ENCODE measurements at places on chromosomes 12 and 14. TPM values are rescaled to one million over a fixed set of nuclear protein-coding genes. Genes with fewer than 3 reads are reported as not detected.
A peak's percentile ranks its signal among the peaks of the same experiment; 100 is the strongest.

DNA sequence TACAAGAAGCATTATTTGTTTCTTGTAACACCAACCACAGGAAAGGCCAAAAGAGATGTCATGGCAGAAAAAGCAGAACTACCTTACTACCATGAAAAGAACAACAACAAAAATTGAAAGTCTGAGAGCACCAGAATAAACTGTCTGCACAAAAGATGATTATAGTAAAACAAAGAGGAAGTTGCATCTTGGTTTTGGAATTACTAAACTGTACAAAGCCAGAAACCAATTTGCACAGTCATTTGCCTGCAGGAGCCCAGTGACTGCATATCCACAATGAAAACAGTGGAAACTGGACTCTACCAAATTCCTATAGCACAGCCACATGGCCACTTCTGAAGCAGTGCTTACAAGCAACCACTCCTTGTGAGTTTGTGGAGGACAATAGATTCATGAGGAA is 276.2 kb downstream of the SSPN start:
- DNase-seq = peak; percentile 69
- H3K4me1 ChIP-seq = peaks cover 30% of the 10 kb centered on the region
- peak overlapping the region; percentile 63 for H3K27ac ChIP-seq

DNA sequence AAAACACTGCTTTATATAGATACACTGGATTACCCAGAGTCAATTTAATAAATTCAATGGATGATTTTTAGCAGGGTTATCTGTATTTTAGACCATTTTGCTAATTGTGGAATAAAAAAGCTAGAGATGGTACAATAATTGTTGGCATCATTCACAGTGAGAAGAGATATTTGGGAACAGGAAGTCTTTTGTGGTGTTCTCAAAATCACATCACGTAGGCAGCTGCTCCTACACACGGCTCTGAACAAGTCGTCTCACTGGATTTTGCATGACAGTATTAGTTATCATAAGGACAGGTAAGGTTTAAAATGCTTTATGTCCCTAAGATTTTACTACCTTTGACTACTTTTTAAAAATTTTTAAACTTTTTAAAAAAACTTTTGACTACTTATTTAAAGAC is 52.0 kb downstream of the PAPLN start:
- H3K27me3 ChIP-seq = no peaks in the 10 kb centered on the region
- H3K4me3 ChIP-seq = no peak overlapping the region
- no peak for DNase-seq
- H3K4me1 ChIP-seq = no peaks in the 10 kb centered on the region
- no peak overlapping the region for H3K27ac ChIP-seq

GRCh38 chr12:19458733-19459132 is 19.4 kb downstream of the AEBP2 start:
- peaks cover 9% of the 10 kb centered on the region for H3K36me3 ChIP-seq
- H3K27ac ChIP-seq = no peak overlapping the region
- no peak overlapping the region for H3K4me3 ChIP-seq
- no peak for DNase-seq
- no peaks in the 10 kb centered on the region for H3K27me3 ChIP-seq

Gene SLC39A9
- total RNA-seq = 59.1 TPM

GRCh38 chr12:119780786-119781434 is 96.2 kb downstream of the CIT start:
- H3K27me3 ChIP-seq = no peaks in the 10 kb centered on the region
- H3K27ac ChIP-seq = no peak overlapping the region
- no peaks in the 10 kb centered on the region for H3K4me1 ChIP-seq
- DNase-seq = peak; percentile 12

Data from B cell (primary cell).